ENCODE measurements at places on chromosomes 2 and 18.

DNA sequence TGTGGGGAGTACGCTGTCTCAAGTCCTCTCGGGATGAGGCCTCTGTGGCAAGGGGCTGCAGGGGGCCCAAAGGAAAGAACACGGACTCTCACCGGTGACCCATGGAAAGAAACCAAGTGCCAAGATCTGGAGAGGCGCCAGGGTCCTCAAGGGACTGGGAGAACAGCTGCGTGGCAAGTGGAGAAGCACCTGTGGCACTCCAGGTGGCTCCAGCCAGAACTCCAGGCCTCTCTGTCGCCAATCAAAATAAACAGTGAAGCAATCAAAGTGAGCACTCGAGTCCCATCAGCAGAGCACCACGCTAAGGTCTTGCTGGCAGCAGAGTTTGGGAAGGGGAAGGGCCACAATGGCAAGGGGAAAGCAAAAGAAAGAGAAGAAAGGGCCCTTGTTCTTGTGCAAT, 54.7 kb downstream of the BCL2 start:
- DNase-seq = no peak

DNA sequence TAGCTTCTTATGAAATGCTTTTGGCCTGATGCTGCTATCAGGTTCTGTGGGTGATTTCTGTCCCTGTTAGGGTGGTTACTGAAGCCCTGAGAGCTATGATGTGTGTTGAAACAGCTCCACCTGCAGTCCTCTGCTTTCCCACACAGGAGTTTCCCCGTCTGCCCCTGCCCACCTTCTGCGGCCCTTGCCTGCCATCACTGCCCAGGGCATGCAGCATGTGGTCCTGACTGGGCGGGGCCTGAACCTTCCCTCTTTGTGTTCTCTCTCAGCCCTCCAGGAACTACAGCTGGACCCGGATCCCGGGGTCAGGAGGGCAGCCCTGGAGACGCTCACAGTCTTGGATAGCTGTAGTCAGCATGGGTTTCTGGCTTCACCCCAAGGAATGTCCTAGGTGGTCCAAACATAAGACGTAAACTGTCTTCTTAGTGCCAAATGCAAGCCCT, 21.4 kb downstream of the HJURP start:
- no peak for DNase-seq

- no peak for DNase-seq
These were observed 14.0 kb upstream of the INHBB start for GRCh38 chr2:120331903-120332302.

GRCh38 chr2:236659758-236660150, 90.1 kb downstream of the ACKR3 start:
- DNase-seq = no peak

DNA sequence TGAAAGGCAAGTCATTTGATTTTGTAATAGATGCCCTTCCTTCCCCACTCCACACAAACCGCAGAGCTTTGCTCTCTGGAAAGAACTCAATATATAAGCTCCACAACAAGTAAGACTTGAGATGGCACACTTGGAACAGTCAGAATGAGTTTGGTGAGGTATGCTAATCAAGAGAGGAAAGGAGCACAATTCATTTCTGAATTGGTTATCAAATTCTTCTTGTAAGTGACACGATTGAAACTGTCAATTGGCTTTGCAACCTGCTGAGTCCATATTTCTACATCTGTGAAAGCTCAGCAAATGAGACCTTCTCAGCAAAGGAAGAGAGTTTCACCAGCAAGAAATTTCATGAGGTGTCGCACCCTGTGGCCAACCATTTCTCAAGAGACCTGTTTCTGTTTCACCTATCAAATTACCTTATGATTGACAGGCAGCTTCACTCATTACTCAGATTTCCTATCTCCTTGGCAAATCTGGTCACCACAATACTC, 19.1 kb downstream of the CTLA4 start:
- peak; percentile 78 for DNase-seq

- no peak for DNase-seq
These were observed 27.2 kb downstream of the SIGLEC15 start for GRCh38 chr18:45852631-45853030.

- no peak for DNase-seq
These were observed 126.9 kb downstream of the KCNJ3 start for GRCh38 chr2:154825358-154825757.

DNA sequence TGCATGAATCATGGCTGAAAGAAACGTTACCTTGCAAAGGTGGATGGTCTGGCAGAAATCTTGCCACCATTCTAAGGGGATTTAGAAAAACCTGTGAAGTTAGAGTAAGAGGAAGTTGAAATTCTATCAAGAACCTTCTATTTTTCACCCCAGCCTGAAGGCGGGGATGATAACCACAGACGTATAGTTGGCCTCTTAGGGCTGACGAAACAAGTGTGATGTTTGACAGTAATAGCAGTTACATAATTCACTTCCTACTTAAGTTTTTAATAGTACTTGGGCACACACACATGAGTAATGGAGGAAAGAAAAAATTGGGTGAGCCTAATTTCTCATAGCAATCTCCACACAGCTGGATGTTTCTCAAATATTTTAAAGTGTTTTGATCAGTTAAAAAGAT, 336.6 kb upstream of the SALL3 start:
- no peak for DNase-seq

DNA sequence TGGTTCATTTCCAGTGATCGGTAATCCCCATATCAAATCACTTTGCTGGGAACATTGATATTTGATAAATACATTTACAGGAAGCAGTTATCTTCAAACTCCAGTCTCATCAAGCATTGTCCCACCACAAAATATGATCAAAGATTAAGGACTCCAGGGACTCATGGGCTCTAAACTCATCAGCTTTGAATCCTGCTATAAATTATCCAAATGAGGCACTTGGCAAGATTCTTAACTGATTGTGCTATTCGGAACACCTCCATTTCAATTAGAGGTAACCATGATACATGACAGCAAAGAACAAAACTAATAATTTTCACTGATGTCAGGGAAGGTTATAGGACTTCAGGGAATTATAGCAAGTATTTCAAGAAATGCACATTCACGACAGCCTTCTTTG, 1088.1 kb upstream of the PIK3C3 start:
- DNase-seq = no peak

DNA sequence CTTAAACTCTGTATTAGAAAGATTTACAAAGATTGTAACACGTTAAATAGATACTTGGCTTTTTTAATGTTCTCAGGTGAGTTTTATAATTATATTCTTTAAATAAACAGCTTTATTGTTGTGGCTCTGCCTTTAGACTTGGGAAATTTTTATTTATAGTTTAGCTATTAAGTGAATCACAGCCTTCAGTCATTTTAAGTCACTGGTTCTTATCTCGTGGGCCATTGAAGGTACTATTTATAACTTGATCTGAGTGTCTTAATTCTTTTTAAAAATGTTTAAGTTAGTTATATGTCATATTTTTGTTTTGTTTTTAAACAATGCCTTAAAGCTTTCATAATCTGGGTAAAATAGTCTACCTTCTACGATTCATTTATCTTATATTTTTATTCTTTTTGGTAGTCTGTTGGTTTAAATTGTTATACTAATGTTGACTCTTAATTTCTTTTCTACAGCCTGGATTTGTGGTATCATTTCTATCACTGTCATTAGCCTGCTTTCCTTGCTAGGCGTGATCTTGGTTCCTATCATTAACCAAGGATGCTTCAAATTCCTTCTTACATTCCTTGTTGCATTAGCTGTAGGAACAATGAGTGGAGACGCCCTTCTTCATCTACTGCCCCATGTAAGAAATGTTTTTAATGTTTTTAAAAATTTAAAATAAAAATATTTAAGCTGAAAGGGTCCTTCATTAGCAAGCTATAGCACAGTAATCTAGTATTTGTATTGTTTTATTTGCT, 49.3 kb downstream of the SLC39A10 start:
- DNase-seq = no peak

- DNase-seq = no peak
These were observed 27.2 kb upstream of the BBS5 start for GRCh38 chr2:169452080-169452479.

GRCh38 chr2:156325688-156326525, 6.6 kb downstream of the NR4A2 start:
- no peak for DNase-seq

Measured in stimulated activated CD4-positive, alpha-beta T cell treated with anti-CD3 and anti-CD28 coated beads, Interleukin-1b, Interleukin-23, amount 100 ng/mL, for 48 hours (primary cell).